ENCODE measurements at places on chromosomes 12 and 14.
A peak's percentile ranks its signal among the peaks of the same experiment; 100 is the strongest.

DNA sequence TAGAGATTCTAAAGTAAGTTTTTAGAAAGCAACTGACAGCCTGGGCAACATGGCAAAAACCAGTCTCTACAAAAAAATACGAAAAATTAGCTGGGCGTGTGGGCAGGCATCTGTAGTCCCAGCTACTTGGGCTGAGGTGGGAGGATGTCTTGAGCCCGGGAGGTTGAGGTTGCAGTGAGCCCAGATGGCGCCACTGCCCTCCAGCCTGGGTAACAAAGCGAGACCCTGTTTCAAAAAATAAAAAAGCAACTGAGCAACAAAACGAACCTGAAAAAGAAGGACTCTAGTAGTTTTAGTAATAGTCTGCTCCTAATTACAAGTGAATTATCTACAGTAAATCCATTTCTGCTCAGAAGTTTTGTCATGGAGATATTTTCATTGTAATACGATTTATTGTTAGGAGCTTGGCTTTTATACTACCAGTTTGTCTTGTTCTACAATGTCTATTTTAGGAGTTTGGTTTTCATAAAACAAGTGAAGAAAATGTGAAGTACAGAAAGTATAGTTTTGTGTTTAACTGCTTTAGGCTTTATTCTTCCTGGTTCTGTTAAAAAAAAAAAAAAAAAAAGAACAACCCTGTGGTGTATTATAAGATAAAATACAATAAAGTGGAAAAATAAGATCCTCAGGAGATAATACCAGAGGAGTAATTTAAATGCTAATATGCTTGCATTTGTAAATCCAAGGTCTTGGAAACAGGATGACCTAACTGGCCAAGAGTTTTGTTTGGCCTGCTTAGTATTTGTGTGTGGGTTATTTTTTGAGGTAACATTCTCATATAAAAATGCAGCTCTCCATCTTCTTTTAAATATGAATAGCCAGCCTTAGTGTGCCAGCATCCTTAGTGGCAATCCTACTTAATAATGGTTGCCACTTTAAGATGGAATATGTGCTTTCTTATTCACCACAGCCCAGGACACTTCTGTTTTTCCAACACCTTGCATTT is 2.8 kb downstream of the TMX1 start:
- no peak overlapping the region for H3K4me3 ChIP-seq
- H3K27ac ChIP-seq, result peak overlapping the region; percentile 75
- H3K36me3 ChIP-seq, result peaks cover 33% of the 10 kb centered on the region
- H3K4me1 ChIP-seq, result peaks cover 9% of the 10 kb centered on the region

GRCh38 chr14:74568911-74569310 is 43.1 kb downstream of the LTBP2 start:
- no peaks in the 10 kb centered on the region for H3K27me3 ChIP-seq
- H3K36me3 ChIP-seq, result no peaks in the 10 kb centered on the region
- H3K27ac ChIP-seq, result no peak overlapping the region
- no peaks in the 10 kb centered on the region for H3K4me1 ChIP-seq
- no peak for DNase-seq

DNA sequence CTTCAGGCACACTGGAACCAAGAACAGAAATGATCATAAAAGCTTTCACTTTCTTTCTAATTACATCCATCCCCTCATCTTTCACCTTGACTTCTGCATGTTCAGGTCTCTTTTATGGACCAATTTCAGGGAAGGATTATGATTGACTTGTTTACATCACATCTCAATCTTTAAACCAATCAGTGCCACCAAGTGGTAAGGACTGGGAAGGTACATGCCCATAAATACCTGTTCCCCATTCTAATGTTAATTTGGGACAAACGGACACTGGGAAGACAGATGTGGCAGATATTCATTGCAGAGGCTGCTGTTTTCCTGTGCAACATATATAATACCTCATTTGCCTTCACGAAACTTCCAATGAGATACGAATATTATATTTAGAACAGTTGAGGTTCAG is 978.1 kb downstream of the GALC start:
- no peaks in the 10 kb centered on the region for H3K4me1 ChIP-seq
- no peak overlapping the region for H3K4me3 ChIP-seq
- DNase-seq, result no peak
- H3K36me3 ChIP-seq, result no peaks in the 10 kb centered on the region
- no peaks in the 10 kb centered on the region for H3K27me3 ChIP-seq
- no peak overlapping the region for H3K27ac ChIP-seq

DNA sequence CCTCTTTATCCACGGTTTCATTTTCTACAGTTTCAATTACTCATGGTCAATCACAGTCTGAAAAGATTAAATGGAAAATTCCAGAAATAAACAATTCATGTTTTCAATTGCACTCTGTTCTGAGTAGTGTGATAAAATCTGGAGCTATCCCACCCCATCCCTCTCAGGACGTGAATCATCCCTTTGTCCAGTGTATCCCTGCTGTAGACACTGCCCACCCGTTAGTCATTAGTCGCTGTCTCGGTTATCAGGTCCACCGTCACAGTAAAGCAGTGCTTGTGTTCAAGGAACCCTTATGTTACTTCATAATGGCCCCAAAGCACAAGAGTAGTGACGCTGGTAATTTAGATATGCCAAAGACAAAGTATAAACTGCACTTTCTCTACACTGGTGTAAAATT is 141.0 kb upstream of the LMNTD1 start:
- no peak overlapping the region for H3K4me3 ChIP-seq
- no peaks in the 10 kb centered on the region for H3K36me3 ChIP-seq
- DNase-seq, result no peak
- H3K27me3 ChIP-seq, result no peaks in the 10 kb centered on the region
- peaks cover 2% of the 10 kb centered on the region for H3K4me1 ChIP-seq

GRCh38 chr12:124493809-124494750 is 73.3 kb downstream of the NCOR2 start:
- H3K4me3 ChIP-seq, result no peak overlapping the region
- no peak overlapping the region for H3K27ac ChIP-seq
- H3K4me1 ChIP-seq, result no peaks in the 10 kb centered on the region
- no peak for DNase-seq

GRCh38 chr12:7064516-7064915 is 4.0 kb downstream of the C1S start:
- no peak for DNase-seq
- H3K27ac ChIP-seq, result no peak overlapping the region
- no peaks in the 10 kb centered on the region for H3K27me3 ChIP-seq
- H3K4me1 ChIP-seq, result no peaks in the 10 kb centered on the region

GRCh38 chr12:51156245-51156765 is 16.6 kb downstream of the TFCP2 start:
- H3K4me3 ChIP-seq, result no peak overlapping the region
- H3K36me3 ChIP-seq, result no peaks in the 10 kb centered on the region
- DNase-seq, result no peak
- no peaks in the 10 kb centered on the region for H3K4me1 ChIP-seq
- no peaks in the 10 kb centered on the region for H3K27me3 ChIP-seq

- H3K4me1 ChIP-seq, result no peaks in the 10 kb centered on the region
- no peaks in the 10 kb centered on the region for H3K36me3 ChIP-seq
These were observed 409.5 kb downstream of the SLC6A15 start for GRCh38 chr12:84502907-84503787.

DNA sequence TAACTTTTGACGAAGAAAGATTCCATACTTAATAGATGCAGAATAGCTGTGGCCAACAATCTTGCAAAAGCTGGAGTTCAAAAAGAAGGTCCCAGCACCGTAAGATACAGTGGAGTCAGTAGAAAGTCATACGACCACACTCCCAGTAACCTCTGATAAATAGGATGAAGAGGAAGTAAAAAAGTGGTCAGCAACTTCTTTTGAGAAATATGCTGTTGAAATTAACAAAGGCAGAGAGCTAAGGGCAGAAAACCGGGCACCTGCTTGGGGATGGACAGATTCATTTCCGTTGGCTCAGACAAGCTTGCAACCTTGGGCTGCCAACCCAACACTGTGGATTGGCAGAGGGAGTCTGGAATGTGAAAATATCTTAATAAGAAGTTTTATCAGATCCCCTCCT is 40.0 kb downstream of the BTG1 start:
- H3K27me3 ChIP-seq, result no peaks in the 10 kb centered on the region
- H3K4me3 ChIP-seq, result no peak overlapping the region
- no peak overlapping the region for H3K27ac ChIP-seq
- H3K4me1 ChIP-seq, result peaks cover 7% of the 10 kb centered on the region
- DNase-seq, result no peak
- no peaks in the 10 kb centered on the region for H3K36me3 ChIP-seq

DNA sequence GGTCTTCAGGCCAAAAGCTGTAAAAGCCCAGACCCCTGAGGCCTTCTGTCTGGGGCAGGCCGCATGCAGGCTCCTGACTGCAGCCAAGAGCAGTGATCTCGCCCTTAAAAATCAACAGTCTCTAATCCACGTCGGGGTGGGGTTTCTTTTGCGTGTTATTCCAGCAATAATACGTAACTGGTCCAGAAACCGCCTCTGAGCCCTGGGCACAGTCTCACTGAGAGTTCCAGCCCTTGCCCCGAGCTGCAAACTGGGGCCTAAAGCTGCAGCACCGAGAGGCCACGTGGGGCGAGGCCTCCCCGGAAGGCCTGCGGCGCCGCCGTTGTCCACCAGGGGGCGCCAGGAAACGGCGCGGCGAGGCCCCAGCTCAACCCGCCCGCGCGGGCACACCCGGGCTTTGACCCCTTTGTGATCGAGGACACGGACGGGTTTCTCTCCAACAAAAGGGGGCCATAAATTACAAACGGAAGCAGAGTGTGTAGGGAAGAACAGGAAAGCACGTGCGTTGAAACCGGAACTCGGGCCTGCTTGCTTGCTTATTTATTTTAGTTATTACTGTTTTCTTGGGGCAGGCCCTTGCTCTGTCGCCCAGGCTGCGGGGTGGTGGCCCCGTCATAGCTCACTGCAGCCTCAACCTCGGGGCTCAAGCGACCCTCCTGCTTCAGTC is 87.2 kb downstream of the NINJ2 start:
- peaks cover 2% of the 10 kb centered on the region for H3K4me1 ChIP-seq
- H3K27me3 ChIP-seq, result no peaks in the 10 kb centered on the region
- peak; percentile 89 for DNase-seq
- H3K36me3 ChIP-seq, result no peaks in the 10 kb centered on the region
- H3K4me3 ChIP-seq, result no peak overlapping the region

- peaks cover 1% of the 10 kb centered on the region for H3K4me1 ChIP-seq
- no peak overlapping the region for H3K27ac ChIP-seq
- DNase-seq, result no peak
- no peak overlapping the region for H3K4me3 ChIP-seq
These were observed 157.6 kb downstream of the PRKCH start for GRCh38 chr14:61478971-61479473.

Data from H9 (cell line).